ENCODE measurements at places on chromosomes 7 and 10.

GRCh38 chr10:110392868-110393740, 88.4 kb upstream of the SMNDC1 start:
- no peak for DNase-seq

GRCh38 chr7:117066668-117067067, 113.4 kb downstream of the ST7 start:
- no peak for DNase-seq

GRCh38 chr10:2463316-2463715, 604.0 kb upstream of the PFKP start:
- no peak for DNase-seq

GRCh38 chr7:74017125-74017524, 10.8 kb upstream of the ELN start:
- no peak for DNase-seq

DNA sequence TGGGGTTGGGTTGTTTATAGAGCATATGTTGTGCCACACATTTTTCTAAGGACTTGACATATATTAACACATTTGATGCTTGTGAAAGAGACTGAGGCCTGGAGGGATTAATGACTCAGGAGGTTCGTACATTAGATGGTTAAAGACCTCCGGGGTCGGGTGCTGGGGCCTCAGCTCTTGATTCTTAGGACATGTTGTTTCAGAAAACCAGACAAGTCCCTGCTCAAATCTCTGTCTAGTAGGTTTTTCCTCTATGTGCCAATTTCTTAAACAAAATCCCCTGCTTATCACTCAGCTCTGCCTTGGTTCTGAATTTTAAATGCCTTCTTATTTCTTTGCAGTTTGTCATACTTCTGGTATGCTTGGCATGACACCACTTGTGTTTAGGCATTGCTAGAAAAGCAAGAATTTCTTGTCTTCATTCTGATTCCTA, 5.8 kb downstream of the UPP1 start:
- no peak for DNase-seq

GRCh38 chr7:40964610-40965009, 738.3 kb downstream of the INHBA start:
- DNase-seq, result no peak

GRCh38 chr10:129626796-129627435, 159.9 kb downstream of the MGMT start:
- no peak for DNase-seq

DNA sequence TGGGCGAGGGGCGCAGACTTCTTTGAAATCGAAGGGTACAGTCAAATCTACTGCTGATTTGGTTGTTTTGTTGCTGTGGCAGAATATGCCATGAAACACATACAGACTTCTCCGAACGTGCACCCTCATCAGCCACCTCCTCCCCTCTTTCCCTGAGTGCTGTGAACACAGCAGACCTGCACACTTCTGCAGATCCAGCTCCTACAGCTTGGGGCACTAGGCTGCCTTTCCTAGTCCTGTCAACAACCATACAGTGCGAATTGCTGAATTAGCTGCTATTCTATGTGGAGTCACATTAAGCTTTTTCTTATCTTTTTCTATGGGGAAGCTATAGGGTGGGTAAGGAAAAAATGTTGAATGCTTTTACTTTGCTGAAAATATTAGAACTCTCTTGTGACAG, 57.5 kb downstream of the COL17A1 start:
- no peak for DNase-seq

DNA sequence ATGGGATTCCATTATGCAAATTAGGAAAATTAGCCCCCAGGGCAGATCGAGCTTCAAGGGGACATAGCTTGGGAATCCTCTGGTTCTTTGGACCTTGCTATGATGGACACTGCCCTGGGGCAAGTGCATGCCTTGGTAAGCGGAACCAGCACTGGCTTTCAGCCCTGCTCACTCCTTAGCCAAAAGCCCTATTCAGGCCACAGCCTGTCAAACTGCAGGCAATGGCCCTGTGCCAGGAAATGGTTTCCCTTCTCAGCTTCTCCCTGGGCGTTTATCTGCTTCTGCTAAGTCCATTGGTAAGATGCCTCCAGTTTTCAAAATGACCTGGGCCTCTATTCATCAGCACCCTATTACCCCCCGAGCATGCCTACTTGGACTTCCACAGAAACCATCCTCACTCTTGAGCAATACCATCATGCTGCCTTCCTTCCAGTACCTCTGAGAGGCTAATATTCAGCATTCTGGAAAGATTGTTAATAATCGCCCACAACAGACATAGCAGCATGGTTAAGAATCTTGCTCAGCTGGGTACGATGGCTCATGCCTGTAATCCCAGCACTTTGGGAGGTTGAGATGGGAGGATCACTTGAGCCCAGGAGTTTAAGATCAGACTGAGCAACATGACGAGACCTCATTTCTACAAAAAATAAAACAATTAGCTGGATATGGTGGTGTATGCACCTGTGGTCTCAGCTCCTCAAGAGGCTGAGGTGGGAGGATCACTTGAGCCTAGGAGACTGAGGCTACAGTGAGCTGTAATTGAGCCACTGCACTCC, 918.6 kb upstream of the AUTS2 start:
- no peak for DNase-seq

DNA sequence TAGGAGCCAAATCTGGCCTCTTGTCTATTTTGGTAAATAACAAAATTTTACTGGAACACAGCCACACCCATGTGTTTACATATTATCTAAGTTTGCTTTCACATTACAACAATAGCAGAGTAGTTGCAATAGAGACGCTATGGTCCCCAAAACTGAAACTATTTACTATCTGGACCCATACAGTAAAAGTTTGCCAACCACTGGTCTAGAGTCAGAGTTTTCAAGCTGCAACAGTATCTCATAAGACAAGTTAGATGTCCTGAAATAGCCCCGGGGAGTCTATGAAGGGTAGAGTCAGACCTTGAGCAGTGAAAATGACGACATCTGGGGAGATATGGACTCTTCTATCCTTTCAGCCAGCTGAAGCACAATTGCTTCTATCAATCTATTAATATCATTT, 74.2 kb downstream of the CTNNA3 start:
- DNase-seq, result no peak

DNA sequence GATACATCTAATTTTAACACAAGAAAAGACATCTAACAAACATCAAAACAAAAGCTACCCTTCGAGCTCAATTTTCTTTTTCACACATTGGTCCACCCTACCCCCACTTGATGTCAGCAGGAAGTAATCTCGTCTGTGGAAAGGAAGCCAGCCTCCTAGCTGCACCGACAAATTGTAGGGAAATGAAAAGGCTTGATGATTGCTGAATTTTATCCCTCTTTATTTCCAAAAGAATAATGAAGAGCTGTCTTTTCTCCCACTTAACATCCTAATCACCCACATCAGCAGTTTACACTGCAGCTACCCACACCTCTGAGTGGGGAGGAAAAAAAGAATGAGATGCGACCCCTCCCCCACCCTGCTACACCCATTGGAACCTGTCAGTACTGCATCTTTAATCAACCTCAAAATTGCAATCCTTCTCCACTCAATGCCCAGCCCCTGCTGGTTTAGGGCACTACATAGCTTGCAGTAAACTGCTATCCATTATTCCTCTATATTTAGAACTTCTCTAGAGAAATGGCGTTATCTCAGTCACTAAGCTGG, 10.6 kb upstream of the CPVL start:
- no peak for DNase-seq

DNA sequence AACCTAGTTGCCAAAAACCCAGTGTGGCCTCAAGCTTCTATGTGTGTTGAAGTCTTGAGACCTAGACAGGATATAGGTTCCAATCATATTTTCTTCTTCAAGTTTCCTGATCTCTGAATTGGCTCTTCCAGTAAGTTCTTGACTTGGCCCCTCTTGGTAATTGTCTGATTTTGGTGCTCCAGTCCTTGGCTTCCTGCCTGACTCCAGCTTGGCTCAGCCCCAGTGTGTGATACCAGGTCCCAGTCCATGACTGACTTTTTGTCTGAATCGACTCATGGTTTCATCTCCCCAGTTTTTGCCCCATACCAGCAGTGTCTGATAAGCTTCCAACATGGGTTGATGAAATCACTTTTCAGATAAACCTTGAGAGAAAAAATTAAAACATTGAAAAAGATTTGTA, 72.3 kb downstream of the FAS start:
- DNase-seq, result no peak

DNA sequence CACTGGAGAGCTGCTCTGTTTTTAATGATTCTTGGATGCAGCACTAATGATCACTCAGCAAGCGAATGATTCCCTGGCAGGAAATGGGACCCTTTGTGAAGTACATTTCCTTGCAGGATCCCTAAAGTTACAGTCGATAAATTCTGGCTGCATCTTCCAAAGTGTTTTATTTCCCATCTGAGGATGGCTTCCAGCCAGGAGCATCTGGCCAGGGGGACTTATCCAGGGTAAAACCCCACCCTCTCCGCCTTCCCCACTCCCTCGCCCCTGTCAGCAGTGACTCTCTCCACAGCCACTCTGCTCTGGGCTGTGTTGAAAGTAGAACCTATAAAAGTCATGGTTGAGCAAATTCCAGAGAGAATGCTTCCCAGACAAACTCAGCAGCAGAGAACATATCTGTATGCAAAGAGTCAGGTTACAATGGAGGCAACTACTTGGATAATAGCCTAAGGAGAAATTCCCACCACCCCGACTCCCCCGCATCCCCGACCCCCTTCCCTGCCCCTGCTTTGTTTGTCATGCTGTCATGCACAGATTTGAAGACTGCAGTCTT, 111.0 kb upstream of the ANLN start:
- no peak for DNase-seq

GRCh38 chr7:5173496-5173895, 16.5 kb upstream of the WIPI2 start:
- no peak for DNase-seq

GRCh38 chr7:80443325-80443724, 68.5 kb downstream of the GNAT3 start:
- DNase-seq, result no peak

DNA sequence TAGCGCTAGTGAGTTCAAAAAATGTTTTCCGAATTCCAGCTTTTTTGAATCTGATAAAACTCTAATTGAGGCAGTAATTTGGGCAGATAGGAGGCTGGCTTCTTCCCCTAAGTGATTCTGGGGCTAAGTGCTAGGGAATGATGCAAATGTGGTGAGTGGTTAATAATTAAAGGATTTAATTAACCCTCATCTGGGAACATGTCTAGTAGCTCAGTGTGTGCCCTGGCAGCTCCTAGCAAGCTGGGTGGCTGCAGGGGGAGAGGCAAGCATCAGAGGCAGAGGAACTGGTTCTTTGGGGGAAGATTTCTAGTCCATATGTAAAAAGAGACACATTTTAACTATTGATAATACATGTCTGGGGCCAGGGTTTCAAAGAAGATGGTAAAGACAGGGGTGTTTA, 354.5 kb downstream of the WDR11 start:
- DNase-seq, result no peak

GRCh38 chr10:14023673-14024328, 306.9 kb downstream of the FRMD4A start:
- DNase-seq, result no peak

DNA sequence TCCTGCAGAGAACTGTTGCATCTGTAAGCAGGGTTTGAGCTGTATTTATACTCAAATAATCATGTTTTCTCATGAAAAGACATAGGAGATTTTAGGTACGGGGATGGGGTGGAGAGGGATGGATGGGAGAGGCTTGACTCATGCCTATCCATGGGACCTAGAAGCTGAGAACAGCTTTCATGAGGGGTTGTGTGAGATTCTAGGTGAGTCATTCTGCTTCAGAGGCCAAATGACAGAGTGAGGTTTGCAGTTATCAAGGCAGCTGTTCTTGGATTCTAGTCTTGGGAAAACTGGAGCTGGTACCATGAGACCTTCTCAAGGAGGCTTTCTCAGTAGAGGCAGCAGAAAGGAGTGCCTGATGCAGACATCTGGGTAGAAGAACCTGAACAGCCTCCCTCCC, 746.9 kb downstream of the TYW1 start:
- DNase-seq, result no peak

- no peak for DNase-seq
Measured at GRCh38 chr10:9951481-9952257, 1066.0 kb upstream of the CELF2 start.

DNA sequence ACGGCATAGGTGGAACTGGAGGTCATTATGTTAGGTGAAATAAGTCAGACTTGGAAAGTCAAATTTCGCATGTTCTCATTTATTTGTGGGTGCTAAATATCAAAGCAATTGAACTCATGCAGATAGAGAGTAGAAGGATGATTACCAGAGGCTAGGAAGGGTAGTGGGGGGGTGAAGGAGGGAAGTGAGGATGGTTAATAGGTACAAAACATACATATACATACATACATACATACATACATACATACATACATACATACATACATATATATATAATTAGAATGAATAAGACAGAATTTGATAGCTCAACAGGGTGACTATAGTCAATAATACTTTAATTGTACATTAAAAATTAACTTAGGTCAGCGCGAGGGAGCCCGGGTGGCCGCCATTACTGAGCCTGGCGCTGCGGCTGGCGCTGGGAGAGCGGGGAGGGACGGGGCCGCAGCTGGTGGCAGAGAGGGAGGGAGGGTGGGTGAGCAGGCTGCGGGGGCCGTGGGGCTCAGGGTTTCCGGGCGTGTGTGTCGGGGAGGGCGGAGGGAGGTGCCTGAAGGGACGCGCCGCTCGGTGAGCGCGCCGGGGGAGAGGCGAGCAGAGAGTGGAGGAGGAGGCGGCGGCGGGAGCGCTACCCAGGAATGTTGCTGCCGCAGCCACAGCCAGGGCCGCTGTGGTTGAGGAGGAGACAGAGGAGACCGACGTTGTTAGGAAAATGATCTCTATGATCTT, 85.8 kb upstream of the EGFR start:
- peak; percentile 62 for DNase-seq

- DNase-seq, result peak; percentile 73
Measured at GRCh38 chr7:72493850-72494661, 81.9 kb upstream of the CALN1 start.

- DNase-seq, result no peak
Measured at GRCh38 chr7:139647814-139648390, 124.4 kb downstream of the CLEC2L start.

GRCh38 chr7:22251281-22251680, 105.7 kb downstream of the RAPGEF5 start:
- DNase-seq, result no peak

DNA sequence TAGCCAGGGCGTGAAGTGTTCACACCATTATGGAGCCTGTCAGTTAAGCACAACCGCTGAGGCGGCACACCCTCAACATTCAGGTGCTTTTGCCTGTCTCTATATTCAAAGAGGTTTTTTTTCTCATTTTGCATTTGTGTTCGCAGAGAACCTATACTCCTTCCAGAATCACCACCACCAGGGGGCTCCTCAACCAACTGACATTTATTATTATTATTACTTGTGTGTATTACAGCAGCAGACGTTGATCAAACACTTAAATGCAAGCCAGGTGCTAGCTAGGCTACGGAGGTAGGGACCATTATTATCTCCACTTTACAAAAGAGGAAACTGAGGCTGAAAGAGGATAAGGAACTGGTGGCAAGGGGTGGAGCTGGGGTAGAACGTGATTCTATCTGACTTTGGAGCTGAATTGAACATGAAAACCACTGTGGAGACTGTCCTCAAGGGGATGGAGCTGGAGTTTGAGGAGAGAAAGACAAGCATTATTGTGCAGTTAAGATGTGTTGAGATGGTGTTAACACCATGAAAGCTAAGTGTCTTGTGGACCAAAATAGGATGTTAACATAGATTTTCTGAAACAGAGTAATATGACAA, 133.8 kb upstream of the PLXNA4 start:
- DNase-seq, result no peak

- DNase-seq, result peak; percentile 29
Measured at GRCh38 chr10:92517034-92517655, 56.7 kb downstream of the IDE start.

- DNase-seq, result no peak
Measured at GRCh38 chr10:77661674-77662073, 24.1 kb upstream of the KCNMA1 start.

- no peak for DNase-seq
Measured at GRCh38 chr7:91465595-91466061, 201.4 kb downstream of the FZD1 start.

Data from progenitor cell of endocrine pancreas (in vitro differentiated cells).